ENCODE measurements at places on chromosomes 11 and 22. TPM values are rescaled to one million over a fixed set of nuclear protein-coding genes. Genes with fewer than 3 reads are reported as not detected.

The SLC6A5 gene
- polyA plus RNA-seq, result not detected

The GRAP2 gene
- 1.6 TPM for polyA plus RNA-seq

The INS gene
- polyA plus RNA-seq, result not detected

The AGBL2 gene
- 0.38 TPM for polyA plus RNA-seq

Measured in right cardiac atrium (tissue), 5 donors.